ENCODE measurements at places on chromosomes 2 and 18.
A peak's percentile ranks its signal among the peaks of the same experiment; 100 is the strongest.

DNA sequence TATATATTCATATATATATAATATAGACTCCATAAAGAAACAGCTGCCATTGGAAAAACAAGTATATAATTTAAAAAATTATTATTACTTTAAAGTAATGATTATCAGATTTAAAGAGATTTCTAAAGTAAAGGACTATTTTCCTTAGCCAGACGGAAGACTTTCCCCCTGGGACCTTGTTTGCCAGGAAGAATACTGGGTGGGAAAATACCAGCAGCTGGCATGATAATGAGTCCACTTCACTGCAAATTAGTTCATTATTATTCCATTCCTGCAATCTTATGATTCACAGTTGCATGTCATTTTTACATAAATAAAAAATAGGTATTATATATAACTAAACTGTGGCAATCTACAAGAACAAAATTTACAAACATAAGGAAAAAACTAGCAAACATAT is 339.8 kb upstream of the CDH7 start:
- no peak for DNase-seq

DNA sequence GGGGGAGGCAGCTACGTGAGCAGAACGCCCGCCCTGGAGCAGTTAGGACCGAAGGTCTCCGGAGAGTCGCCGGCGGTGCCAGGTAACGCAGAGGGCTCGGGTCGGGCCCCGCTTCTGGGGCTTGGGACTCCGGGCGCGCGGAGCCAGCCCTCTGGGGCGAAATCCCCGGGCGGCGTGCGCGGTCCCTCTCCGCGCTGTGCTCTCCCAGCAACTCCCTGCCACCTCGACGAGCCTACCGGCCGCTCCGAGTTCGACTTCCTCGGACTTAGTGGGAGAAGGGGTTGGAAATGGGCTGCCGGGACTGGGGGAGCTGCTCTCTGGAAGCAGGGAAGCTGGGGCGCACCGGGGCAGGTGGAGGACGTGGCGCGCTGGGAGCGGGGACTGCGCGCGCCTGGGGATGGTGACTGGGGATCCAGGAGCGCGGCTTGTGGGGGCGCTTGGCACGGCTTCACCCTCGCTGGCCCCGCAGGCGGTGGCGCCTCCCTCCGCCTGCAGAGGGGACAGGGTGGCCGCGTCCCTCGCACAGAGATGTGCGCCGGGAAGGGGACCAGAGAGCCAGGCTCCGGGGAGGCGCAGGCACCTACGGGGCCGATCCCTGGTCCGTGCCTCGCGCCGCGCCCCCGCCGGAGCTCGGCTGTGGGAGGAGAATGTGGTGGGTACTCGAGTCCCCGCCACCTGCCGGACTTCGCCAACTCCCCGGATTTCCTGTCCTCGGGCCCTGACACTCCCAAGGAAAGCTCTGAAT is 688 bp downstream of the CDH20 start:
- no peak for DNase-seq

DNA sequence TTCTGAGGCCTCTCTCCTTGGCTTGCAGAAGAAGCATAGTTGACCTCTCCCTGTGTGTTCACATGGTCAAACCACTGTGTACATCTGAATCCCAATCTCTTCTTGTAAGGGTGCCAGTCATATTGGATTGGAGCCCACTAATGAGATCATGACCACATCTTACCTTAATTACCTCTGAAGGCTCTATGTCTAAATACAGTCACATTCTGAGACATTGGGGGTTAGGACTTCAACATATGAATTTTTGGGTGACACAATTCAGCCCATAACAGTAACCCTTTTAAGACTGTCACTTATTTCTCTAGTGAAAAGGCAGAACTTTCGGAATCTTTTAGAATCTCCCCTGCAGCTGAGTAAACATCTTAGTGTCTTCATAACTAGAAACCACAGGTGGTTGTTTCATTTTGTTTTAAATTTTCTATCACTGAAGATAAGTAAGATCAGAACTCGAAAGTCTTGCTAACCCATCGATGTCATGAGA is 33.3 kb downstream of the BMP10 start:
- DNase-seq = no peak

DNA sequence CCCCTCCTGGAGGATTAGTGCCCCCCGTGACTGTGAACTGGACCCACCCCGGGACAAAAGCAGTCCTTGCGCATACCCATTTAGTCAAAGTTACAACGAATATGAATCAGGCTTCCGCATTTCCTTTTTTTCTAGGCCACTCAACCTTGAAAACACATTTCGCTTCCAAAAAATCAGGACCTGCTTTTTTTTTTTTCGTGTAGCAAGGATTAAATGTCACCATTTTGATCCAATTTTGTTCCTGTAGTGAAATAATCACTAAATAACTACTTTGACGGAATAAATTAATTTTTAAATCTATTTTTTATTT is 464 bp upstream of the FTCDNL1 start:
- DNase-seq = no peak

GRCh38 chr2:73985308-73986084 is 786 bp downstream of the TET3 start:
- peak; percentile 40 for DNase-seq

DNA sequence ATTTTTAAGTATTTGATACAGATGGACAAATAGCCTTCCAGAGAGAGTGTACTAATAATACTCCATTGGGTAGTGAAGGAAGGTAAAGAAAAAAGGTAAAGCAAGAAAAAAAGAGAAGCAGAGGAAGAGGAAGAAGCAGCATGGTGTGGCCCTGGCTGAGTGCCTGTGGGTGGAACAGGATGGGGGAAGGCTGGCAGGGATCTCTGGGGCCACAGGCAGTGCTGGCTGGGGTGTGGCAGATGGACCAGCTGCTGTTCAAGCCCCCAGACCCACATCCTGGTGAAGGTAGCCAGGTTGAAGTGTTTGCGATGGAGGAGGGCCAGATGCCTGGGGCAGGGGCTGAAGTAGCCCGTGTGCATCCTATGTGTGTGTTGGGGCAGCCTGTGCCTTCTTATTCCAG is 79.0 kb downstream of the DYSF start:
- no peak for DNase-seq

- DNase-seq = no peak
These were observed 57.5 kb upstream of the GREB1L start for GRCh38 chr18:21184396-21184996.

- DNase-seq = no peak
These were observed 1.4 kb downstream of the OST4 start for GRCh38 chr2:27069961-27070618.

- DNase-seq = no peak
These were observed 683.4 kb upstream of the FSHR start for GRCh38 chr2:49837561-49838293.

- DNase-seq = no peak
These were observed 72.8 kb downstream of the SFXN5 start for GRCh38 chr2:72998724-72999123.

DNA sequence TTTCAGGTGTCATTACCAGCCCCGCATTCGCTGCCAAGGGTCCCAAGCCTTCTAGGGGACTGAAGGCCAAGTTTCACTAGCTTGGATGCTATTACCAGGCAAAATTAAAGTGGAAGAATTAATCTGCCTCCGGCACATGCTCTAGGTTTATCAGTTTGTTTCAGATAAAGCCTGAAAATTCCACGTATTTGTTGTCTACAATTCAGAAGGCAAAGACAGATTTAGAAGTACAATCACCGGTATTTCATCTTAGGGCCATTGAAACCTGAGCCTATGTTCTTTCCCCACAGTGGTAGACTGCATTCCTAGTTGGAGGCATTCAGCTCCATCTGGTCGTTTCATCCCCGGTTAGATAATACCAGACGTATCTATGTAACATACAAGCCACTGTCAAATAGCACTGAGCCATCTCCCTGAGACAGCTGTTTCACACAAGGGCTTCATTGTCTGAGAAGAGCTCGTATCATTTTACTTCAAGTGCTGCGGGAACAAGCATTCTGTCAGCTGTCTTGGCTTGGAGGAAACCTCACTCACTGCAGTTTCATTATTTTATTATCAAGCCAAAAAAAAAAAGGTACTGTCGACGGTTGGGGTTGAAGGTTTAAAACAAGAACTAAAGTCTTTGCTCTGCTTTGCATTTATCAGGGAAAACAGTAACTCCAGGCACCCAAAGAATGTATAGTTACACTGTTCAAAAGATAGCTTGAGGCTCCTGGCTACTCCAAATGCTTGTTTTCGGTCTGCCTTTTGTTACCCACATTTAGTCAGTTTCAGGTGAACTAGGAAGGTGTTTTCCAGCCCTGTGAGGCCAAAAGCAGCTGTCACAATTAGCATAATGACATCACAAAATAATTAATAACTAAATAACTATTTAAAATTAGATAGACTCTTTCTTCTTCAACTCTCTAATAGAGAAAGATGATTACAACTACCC is 76.7 kb downstream of the TGIF1 start:
- DNase-seq = no peak

GRCh38 chr2:11466307-11467128 is 557 bp upstream of the E2F6 start:
- DNase-seq = no peak

DNA sequence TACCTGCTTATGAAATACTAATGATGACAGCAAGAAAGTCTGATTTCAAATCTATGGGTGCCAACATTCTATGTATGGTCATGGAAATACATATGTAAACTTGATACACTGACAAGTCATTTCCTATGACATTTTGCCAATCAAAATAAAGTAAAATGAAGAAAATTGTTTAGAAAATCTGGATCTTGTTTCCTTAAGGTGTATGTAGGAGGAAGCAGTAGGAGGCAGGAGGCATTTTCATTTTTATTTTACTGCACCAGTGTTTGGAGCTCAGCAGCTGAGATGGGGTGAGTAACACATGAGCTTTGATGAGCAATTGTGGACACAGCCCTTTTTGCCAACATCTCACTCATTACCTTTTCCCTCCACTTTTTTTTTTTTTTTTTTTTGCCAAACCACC is 167.0 kb downstream of the AFF3 start:
- no peak for DNase-seq

- DNase-seq = no peak
These were observed 39.9 kb downstream of the TANK start for GRCh38 chr2:161199912-161200701.

All from effector memory CD4-positive, alpha-beta T cell (primary cell).